ENCODE measurements at places on chromosomes 16 and 17. TPM values are rescaled to one million over a fixed set of nuclear protein-coding genes. Genes with fewer than 3 reads are reported as not detected.

DNA sequence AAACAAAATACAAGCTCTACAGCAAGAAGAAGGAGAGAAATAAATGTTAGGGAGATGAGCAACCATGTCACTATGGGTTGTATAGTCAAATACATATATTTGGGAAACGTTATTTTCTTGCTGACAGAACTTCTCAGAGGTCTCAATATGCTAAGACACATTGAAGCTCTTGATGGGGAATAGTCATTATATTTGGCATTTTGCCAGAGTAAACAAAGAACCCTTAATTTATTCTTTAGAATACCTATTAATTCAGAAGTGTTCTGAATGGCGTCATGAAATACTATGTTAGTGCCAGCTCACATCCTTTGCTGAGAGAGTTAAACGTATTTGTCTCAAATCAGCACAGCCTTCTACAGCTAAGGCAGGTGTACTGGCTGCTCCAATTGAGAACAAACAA lies 458.9 kb downstream of the CDH13 start:
- DNase-seq: no peak

DNA sequence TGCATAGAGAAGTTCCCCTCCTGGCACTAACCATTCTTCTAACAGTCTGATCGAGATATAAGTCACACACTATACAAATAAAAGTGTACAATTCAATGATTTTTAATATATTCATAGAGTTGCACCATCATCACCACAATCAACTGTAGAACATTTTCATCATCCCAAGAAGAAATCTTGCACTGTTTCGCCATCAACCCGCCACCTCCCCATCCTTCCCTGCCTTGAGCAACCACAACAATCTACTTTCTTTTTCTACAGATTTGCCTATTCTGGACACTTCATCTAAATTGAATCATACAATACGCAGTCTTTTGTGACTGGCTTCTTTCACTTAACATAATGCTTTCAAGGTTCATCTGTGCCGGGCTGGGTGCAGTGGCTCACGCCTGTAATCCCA lies 33.0 kb upstream of the GUCY2D start:
- DNase-seq: no peak

DNA sequence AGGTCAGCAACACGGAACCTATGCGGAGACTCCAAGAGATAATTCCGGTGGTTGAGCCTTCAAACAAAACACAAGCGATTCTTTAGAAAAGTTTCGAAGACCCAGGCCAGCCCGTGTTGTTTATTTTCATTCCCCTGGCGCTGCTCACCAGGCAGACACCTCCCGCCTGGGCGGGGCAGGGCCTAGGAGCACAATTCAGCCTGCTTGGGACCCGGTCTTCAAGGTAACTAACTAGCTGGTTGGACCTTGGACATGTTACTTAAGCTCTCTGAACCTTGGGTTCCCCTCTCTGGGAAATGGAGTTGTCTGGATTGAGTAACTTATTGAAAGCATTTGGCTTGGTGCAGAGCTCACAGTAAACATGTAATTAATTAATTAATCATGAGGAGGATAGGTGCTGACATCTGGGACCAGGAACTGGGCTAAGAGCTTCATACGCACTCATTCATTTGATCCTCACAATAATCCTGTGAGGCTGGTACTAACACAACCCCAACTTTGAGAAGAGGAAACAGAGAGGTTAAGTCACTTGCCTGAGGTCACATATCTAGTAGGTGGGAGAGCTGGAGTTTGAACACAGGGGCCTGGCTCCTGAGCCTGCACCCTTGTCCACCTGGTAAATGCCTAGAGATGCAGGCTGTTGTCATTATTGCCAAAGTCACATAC lies 125.3 kb upstream of the SMURF2 start:
- no peak for DNase-seq

KRTAP1-1 gene
- not detected for total RNA-seq

DNA sequence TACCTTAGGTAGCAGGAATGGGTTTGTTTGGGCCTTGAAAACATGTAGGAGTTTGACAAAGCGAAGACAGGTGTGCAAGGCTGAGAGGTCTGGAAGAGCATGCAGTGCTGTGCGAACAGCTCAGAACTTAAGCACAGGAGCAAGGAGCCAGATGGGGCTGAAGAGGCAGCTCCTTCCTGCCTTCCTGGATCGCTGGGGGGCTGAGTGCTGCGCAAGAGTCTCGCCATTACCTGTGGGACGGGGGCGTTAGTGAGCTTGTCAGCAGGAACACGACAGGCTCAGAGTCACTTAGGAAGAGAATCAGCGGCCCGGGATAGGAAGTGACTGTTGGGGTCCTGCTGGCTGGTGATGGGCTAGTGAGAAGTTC lies 464 bp upstream of the MRM1 start:
- no peak for DNase-seq

MYLK3 gene
- total RNA-seq: 285 TPM

- DNase-seq: peak; percentile 60
These were observed 44.8 kb downstream of the PECAM1 start for GRCh38 chr17:64345689-64346376.

GPRC5C gene
- total RNA-seq: 27.3 TPM

DNA sequence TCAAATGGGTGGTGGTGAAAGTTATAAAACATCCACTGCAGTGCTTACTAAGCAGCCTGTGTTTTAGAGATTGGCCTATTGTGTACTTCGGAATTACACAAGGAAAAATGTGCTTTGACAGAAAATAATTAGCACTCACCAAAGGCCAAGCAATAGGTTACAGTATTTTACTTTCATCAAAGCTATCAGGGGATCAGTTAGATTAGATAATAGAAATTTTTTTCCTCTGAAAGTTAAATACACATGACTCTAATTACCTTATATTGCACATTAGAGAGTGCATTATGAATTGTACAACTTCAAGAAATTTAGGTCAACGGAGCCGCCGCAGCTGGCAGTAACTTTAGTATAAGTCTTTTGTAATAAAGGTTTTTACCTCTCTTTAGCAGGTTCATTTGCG lies 232.6 kb downstream of the FTO start:
- DNase-seq: no peak

All from right cardiac atrium (tissue), 5 donors.